ENCODE measurements at places on chromosomes 16 and 17.

GRCh38 chr16:65111306-65111705 lies 10.6 kb downstream of the CDH11 start:
- DNase-seq = no peak

GRCh38 chr16:25693631-25694030 lies 1.9 kb downstream of the HS3ST4 start:
- no peak for DNase-seq

DNA sequence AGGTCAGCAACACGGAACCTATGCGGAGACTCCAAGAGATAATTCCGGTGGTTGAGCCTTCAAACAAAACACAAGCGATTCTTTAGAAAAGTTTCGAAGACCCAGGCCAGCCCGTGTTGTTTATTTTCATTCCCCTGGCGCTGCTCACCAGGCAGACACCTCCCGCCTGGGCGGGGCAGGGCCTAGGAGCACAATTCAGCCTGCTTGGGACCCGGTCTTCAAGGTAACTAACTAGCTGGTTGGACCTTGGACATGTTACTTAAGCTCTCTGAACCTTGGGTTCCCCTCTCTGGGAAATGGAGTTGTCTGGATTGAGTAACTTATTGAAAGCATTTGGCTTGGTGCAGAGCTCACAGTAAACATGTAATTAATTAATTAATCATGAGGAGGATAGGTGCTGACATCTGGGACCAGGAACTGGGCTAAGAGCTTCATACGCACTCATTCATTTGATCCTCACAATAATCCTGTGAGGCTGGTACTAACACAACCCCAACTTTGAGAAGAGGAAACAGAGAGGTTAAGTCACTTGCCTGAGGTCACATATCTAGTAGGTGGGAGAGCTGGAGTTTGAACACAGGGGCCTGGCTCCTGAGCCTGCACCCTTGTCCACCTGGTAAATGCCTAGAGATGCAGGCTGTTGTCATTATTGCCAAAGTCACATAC lies 125.3 kb upstream of the SMURF2 start:
- DNase-seq = no peak

GRCh38 chr17:77737442-77738265 lies 220.8 kb upstream of the TNRC6C start:
- DNase-seq = no peak

DNA sequence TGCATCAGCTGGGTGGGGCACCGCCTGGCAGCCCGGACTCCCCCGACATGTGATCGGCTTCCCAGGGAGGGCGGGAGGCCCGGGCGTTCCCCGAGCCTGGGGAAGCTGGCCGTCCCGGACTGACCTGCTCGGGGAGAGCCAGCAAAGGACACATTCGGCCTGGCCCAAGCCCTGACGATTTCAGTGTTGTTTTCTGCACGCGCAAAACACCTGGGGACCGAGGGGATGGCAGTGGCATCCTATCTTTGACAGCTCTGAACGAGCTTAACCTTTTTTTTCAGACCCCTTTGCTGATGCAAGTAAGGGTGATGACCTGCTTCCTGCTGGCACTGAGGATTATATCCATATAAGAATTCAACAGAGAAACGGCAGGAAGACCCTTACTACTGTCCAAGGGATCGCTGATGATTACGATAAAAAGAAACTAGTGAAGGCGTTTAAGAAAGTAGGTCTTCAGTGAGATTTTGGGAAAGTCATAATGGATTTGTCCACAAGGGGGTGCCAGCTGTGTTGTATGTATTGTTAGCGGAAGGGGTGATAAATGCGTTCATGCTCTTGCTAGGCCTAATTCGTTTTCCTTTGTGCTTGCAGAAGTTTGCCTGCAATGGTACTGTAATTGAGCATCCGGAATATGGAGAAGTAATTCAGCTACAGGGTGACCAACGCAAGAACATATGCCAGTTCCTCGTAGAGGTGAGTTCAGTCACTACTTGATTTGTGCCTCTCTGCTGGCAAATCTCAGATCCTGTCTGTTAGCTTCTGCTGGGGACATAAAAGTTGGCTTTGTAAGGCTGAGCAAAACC lies 1.0 kb downstream of the EIF1 start:
- peak; percentile 75 for DNase-seq

GRCh38 chr16:1223355-1224214 lies 1.5 kb downstream of the TPSG1 start:
- DNase-seq = no peak

DNA sequence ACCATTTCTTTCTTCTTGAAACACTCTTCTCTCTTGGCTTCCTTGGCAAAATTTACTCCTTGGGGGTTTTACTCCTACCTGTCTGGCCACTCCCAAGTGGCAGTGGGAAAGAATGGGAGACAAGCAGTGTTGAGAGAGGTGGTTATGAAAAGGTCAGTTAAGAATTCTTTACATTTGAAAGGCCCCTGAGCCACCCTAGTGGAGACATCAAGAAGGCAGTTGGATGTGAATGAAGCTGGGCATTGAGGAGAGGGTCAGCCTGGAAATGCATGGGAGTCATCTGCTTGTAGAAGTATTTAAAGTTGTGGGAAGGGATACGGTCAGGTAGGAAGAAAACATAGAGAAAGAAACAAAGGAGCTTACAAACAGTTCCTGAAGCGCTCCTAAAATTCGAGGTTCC lies 42.3 kb upstream of the CCNF start:
- no peak for DNase-seq

- no peak for DNase-seq
Measured at GRCh38 chr16:20969386-20969785, 68.8 kb downstream of the LYRM1 start.

DNA sequence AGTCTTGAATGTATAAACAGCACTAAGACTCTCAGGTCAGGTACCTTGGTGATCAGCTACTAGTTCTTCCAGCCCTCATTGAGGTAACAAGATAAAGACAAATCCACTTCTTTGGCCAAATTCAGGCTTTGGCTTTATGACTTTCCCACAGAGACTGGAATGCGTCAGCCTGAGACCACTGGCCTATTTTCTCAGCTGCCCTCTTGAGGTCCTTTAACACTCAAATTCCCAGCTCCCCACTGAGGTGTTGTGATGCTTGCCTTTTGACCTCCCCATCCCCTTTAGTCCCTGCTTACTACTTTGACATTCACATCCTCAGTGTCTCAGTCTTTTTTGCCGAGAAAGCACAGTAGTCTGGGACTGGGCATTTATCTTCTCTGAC lies 10.6 kb downstream of the TNFAIP1 start:
- DNase-seq = no peak

DNA sequence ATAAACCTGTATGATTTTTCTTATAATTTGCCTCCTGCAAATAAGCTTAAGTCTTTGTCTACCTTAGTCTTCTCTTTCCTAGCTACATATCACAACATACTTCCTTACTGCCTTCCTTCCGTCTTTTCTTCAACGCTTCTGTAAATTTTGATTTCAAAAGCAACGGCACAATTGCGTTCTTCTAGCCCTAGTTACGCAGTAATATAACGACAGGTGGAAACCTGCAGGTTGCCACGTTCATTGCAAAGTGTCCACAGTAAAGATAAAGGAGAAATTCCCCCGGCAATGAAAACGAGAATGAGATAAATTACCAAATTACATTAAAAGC lies 546 bp upstream of the PSMD7 start:
- DNase-seq = no peak

GRCh38 chr17:68290955-68291835 lies at the start of the genes ARSG and SLC16A6:
TSS of gene ARSG (plus strand) at chr17:68291495. CDS start at chr17:68307494, 15,999 bp downstream.
TSS of gene SLC16A6 (minus strand) at chr17:68291127. CDS start at chr17:68278320, 12,807 bp downstream.
- DNase-seq = peak; percentile 90

GRCh38 chr16:57388359-57389086 lies 16.0 kb upstream of the CCL17 start:
- DNase-seq = no peak

DNA sequence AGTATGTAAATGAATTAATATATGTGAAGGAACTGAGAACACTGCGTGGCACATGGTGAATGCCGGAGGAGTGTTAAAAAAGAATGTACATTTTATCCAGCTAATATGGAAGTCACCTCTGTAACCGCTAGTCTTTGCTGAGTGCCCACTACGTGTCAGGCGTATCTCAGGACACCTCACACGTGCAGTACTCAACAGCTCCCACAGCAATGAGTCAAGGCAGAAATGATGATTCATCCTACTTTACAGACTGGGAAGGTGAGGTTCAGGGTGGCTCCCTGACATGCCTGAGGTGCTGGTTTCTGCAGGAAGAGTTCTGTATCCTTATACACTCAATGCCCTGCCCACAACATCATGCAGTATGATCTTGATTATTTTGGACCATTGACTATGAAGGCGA lies 487.0 kb downstream of the HAPSTR1 start:
- DNase-seq = no peak

DNA sequence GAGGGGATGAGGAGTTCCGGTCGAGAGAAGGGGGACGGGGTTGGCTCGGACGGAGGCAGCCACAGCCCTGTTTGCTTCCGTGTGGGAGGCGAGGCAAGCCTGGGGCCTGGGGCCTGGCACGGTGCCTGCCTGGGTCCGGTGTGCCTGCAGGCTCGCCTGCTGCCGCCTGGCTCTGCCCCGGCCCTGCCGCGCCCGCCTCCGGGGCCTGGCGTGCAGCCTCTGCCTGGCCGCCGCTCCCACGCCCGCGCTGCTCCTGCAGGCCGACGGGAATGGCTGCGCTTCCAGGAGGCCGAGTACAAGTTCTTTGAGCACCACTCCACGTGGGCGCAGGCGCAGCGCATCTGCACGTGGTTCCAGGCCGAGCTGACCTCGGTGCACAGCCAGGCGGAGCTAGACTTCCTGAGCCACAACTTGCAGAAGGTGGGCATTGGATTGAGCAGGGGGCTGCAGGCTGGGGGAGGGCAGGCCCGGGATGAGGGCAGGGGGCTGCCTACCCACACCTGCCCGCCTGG lies 53.1 kb downstream of the MRC2 start:
- DNase-seq = no peak

DNA sequence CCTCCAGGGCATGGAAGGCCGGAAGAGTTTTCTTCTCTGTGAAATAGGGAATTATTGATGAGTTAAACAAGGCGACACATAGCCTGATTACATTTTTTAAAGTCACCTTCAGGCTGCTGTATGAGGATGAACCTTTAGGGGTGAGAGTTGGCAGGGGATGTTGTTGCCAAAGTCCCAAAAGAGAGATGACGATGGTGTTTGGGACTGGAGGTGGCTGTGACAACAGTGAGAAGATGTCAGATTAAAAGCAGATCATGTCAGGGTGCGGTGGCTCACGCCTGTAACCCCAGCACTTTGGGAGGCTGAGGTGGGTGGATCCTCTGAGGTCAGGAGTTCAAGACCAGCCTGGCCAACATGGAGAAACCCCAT lies 16.8 kb upstream of the ASGR2 start:
- DNase-seq = no peak

GRCh38 chr16:70726892-70727361 lies 41.1 kb upstream of the MTSS2 start:
- DNase-seq = no peak

GRCh38 chr17:49692751-49693150 lies 14.9 kb upstream of the SPOP start:
- no peak for DNase-seq

GRCh38 chr17:8057691-8058114 lies 18.8 kb downstream of the ALOX15B start:
- peak; percentile 83 for DNase-seq

- DNase-seq = peak; percentile 25
Measured at GRCh38 chr17:19237389-19238166, 412 bp downstream of the EPN2 start.

GRCh38 chr16:88635671-88636319 lies 2.6 kb upstream of the IL17C start:
- DNase-seq = no peak

- DNase-seq = no peak
Measured at GRCh38 chr17:77935121-77935571, 23.4 kb upstream of the TNRC6C start.

DNA sequence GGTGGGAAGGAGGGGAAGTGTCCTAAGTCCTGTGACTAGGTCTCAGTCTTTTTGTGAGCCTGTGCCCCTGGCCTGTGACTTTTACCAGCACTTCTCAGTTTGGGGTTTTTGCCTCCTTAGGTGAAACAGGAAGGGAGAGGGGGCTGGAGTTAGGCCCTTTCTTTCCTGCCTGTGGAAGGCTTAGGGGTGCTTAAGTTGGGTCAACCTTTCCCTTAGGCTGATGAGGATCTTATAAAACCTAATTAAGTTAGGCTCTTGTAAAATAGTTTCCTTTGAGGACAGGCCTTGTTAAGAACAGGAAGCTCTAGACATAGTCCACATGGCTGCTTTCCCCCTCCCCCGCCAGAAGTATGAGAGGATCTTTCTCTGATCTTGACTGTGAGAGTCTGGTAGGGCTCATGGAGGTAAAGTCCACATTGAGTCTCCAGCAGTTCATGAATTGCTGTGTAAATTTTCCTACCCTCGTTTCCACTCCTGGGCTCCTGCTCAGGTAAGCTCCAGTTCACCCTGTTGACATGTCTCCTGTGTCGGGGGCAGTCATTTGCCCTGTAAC lies 17.0 kb upstream of the DNASE1 start:
- DNase-seq = no peak

DNA sequence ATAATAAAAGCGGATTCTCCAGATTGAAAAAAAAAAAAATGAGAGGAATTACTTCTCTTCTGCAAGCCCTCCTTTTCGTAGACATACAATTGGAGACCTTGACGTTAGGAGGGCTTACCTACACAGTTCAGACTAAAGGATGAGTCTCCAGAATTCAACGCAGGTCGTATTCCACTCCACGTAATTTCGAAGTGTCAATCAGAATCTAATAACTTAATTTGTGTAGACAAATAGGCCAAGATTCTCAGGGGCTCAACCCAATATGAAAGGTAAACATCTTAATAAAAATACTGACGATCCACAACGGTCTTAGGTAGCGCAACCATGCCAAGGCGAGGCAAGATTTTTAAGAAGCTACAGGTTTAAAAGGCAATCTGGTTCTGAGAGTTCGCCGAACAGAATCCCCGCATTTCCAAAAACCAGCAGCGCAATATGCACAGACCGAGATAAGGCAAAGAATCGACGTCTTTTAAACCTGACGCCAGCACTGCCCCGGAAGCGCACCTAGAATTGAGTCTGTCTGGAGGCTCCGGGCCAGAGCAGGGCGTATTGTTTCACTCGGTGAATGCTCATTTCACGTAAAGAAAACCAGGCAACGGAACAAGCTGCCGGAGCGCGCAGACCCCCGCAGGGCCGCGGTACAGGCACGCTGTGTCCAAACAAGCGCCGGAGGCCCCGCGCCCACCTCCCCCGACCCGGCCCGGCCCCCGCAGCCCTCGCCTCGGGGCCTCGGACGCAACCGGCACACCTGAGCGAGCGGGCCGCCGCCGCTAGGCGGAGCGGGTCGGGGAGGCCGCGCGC lies 623 bp downstream of the MBTPS1 start:
- DNase-seq = peak; percentile 59

DNA sequence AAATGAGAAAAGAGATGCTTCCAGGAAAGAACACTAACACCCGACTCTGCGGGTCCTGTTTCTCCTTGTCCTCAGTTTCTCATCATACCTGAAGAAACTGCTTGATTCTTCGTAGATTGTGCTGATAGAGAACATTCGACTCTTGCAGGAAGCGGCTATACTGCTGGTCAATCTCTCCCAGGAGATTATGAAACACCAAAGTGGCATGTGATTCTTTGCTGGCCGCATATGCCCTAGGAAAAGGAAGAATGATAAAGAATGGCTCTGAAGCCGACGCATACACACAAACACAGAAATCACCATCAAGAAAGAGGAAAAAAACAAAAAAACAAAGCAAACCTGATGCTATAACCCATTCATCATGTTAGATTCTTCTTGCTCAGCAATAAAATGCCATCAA lies 41.8 kb downstream of the STAT3 start:
- no peak for DNase-seq

GRCh38 chr17:7496470-7497183 lies 12.5 kb downstream of the POLR2A start:
- no peak for DNase-seq

- DNase-seq = no peak
Measured at GRCh38 chr16:88208112-88208511, 174.6 kb upstream of the ZNF469 start.

GRCh38 chr16:12078405-12079280 lies 102.1 kb downstream of the SNX29 start:
- no peak for DNase-seq

GRCh38 chr16:84555418-84556196 lies 51.1 kb upstream of the MEAK7 start:
- DNase-seq = no peak
